Activated CD4-positive, alpha-beta memory T cell treated with anti-CD3 and anti-CD28 coated beads for 36 hours (primary cell): ENCODE measurements at places on chromosomes 2 and 18. TPM values are rescaled to one million over a fixed set of nuclear protein-coding genes. Genes with fewer than 3 reads are reported as not detected.

Gene NYAP2
- total RNA-seq: not detected

Gene SERPINB13
- not detected for total RNA-seq

Gene ABCG8
- not detected for total RNA-seq

Gene AQP12A
- not detected for total RNA-seq

Gene PDCD1
- 47.4 TPM for total RNA-seq

Gene UGT1A3
- total RNA-seq: not detected

Gene ALPG
- not detected for total RNA-seq

- peak; percentile 4 for DNase-seq
Observed at GRCh38 chr2:239310401-239311061, 90.3 kb downstream of the HDAC4 start.

DNA sequence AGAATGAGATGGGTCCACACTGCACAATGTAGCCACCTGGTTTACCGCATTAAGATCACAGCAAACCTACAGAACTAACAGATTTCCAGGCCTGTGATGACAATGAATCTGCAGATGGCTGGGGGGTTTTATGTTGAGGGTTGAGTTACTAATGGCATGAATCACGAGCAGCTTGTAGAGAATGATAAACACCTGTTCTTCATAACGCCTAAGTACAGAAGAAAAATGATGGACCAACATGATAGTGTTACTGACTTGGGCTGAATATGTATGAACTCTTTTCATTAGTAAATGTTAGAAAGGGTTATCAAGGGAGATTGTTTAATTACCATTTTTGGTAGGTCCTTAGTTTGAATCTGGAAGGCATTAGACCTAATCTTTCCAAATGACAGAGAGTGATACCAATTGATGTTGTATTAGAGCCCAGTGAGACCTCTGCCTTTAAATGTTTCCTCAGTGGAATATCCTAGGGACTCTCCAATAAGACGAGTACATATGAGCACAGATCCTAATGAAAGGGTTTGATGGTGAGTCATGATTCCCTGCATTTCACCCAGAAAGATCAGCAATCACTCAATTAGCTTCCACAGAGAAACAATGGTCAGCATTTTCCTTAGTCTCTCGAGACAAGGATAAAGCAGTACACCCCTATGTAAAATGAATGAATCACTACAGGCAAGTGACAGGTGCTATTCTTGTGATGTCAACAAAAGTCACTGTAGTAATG lies 243.8 kb downstream of the DLGAP1 start:
- DNase-seq: no peak

DNA sequence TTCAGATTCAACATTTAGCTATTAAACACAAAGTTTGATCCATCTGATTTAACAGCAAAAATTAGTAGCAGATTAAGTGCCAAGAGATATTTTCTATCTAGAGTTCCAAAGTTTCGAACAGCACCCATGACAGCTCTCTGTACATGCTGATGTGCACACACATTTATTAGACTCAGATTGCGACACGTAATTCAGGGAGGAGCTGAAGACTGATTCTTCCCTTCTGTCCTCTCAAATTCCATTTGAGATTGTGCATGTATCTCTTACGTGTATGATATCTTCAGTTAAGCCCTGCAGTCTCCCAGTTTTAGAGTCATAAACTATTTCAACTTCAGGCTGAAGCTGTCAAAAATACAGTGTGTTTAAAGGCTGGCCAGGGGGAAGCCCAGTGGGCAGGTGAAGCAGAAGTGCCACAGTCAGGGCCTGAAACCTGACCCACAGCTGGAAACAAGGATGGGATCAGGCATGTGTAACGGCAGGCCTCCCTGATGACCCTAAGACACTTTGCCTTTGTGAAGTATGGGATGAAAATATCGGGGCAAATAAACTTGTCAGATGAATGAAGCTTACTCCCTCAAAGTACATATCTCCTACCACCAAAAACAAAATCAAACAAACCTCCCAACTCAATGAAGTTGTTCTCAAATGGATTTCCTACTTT lies 30.6 kb downstream of the CYB5A start:
- no peak for DNase-seq

DNA sequence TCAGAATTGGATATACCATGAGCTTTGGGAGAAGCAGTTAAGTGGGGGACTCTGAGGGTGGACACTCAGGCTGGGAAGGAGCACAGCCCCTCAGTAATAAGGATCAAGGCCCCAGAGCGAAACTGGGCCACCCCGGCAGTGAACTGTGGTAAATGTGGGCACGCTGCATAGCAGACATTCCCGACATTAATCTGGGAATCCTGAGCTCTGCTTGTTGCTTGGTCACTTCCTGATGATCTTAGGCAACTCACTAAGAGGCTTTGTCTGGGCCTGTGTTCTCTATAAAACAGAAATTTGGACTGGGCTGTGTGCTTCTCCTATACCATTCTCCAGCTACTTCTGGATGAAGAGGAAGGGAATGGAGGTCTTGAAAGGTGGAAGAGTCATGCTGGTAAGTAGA lies 4.8 kb downstream of the TGFBRAP1 start:
- DNase-seq: no peak

DNA sequence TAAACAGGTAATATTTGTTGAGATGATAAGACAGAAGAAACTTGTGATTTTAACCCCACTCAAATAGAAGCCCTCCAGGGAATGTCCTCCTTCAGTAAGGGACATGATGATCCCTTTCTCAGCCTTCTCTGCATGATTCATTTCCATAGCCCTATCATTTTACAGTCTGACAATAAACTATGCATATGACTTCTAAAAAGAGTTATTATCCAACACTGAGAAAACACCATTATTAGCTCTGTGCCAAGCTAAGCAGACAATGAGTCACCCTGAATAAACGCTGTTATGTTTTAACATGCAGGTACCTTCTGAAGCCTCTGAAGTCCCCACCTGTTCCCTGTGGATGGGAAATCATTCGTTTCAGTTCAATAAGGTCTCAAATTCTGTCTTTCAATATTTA lies 54.7 kb downstream of the DTNB start:
- DNase-seq: no peak

GRCh38 chr2:18993756-18994338 lies 364.6 kb downstream of the OSR1 start:
- DNase-seq: no peak

- peak; percentile 10 for DNase-seq
Observed at GRCh38 chr2:67650291-67651133, 253.4 kb downstream of the ETAA1 start.

DNA sequence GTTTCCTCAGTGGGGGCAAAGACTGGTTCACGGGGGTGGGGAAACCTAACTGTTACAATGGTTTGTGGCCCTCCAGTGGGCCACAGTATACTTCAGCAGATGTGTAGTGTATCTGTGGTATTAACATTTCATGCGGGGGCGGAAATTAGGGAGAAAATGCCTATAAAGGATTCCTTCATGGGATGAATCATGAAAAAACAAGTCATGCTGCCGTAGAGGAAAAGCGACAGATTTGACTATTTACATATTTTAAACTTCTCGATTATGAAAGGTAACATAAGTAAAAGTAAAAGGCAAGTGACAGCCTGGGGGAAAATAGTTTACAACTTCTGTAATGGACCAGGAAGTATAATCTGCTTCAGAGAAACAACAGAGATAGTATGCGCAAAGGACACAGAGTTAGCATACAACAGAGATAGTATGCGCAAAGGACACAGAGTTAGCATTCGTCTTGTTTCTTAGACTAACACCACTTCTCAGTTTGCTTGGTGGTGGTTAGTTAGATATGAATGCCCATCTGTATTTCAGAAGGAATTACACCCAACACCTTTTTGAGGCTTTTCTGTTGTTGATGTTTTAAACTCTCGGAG lies 41.1 kb downstream of the MRPS9 start:
- no peak for DNase-seq

GRCh38 chr2:85257970-85258605 lies 69.7 kb downstream of the TGOLN2 start:
- DNase-seq: no peak

DNA sequence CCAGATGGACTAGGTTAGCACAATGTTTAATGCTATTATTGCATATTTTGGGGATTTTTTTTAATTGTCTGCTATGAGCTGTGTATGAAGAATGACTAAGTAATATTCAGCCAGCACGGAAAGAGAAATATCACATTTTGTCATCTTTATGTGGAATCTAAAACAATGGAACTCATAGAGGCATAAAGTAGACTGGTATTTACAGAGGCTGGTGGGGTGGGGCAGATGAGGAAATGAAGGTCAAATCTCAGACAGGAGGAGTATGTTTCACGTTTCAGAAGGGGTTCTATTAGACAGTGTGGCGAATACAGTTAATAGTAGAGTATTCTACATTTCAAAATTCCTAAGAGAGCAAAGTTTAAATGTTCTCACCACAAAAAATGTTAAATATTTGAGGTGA lies 4.7 kb downstream of the CDH19 start:
- DNase-seq: no peak

DNA sequence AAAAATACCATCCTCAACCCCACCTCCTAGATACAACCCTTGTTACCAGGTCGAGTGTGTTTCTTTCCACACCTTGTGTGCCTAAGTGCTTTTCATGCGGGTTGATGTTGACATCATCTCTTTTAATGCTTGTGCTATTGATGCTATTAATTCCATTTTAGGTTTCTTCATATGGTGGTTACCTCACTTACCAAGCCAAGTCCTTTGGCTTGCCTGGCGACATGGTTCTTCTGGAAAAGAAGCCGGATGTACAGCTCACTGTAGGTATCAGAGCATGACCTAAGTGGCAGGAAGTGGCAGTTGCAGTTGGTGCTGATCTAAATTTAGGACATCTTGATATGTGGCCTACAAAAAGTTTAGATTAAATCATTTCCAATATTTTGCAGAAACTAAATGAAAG lies 149.9 kb upstream of the TTC39C start:
- DNase-seq: peak; percentile 49

GRCh38 chr2:181419129-181419855 lies 37.9 kb upstream of the ITGA4 start:
- no peak for DNase-seq

- DNase-seq: no peak
Observed at GRCh38 chr2:227036527-227036926, 127.5 kb downstream of the COL4A4 start.
